NCI-H1930 (cell line): ENCODE measurements at places on chromosomes 3 and 15.

- DNase-seq: no peak
Measured at GRCh38 chr3:105802118-105802706, 66.6 kb downstream of the CBLB start.

- no peak for DNase-seq
Measured at GRCh38 chr3:72245183-72245811, 460.3 kb upstream of the PROK2 start.

- DNase-seq: no peak
Measured at GRCh38 chr15:81091889-81092558, 42.0 kb upstream of the CFAP161 start.

- DNase-seq: no peak
Measured at GRCh38 chr3:32897981-32898623, 53.3 kb upstream of the CCR4 start.
